ENCODE measurements at places on chromosomes 3 and 15.

DNA sequence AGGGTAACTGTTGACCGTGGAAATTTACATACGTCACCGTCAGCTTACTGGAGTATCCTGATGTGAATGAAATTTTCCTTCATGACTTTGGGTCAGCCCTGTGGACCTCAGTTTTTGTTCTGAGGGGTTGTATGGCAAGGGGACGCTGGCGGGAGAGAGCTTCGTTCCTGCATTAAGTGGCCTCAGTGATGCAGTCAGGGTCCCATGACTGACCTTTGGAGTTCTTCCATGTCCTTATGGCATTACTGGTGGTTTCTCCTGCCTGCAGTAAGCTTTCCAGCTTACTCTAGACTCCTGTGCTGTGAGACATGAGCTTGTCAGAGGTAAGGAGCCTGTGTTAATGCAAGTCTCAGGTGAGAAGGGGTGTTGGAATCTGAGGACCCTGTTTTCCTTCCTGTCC is 1.8 kb downstream of the CD276 start:
- H3K27me3 ChIP-seq: no peaks in the 10 kb centered on the region
- peaks cover 13% of the 10 kb centered on the region for H3K4me1 ChIP-seq
- no peak overlapping the region for H3K4me3 ChIP-seq
- no peaks in the 10 kb centered on the region for H3K36me3 ChIP-seq

DNA sequence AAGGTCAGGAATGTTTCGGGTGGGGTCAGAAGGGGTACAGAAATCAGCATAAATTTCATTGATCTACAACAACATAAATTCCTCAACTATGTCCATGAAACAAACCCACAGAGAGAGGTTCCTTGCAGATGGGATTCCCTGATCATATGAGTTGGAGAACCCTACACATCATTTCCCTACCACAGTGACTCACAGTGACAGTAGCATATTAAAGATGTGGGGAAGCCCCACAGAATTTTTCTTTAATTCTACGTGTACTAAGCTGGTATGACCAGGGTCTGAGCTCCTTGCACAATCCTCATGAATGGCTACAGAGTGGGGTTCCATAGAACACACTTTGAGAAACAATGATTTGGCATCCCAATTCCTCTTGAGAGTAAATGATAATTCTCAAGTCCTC is 116.9 kb upstream of the RAD18 start:
- no peak overlapping the region for H3K27ac ChIP-seq
- no peaks in the 10 kb centered on the region for H3K27me3 ChIP-seq
- 0 out of 2 replicates have a peak, but pooled peaks cover 3% of the 10 kb centered on the region for H3K4me1 ChIP-seq

GRCh38 chr15:87874896-87875711 is 381.4 kb downstream of the NTRK3 start:
- no peaks in the 10 kb centered on the region for H3K27me3 ChIP-seq
- H3K4me3 ChIP-seq: no peak overlapping the region
- DNase-seq: no peak
- no peaks in the 10 kb centered on the region for H3K36me3 ChIP-seq

DNA sequence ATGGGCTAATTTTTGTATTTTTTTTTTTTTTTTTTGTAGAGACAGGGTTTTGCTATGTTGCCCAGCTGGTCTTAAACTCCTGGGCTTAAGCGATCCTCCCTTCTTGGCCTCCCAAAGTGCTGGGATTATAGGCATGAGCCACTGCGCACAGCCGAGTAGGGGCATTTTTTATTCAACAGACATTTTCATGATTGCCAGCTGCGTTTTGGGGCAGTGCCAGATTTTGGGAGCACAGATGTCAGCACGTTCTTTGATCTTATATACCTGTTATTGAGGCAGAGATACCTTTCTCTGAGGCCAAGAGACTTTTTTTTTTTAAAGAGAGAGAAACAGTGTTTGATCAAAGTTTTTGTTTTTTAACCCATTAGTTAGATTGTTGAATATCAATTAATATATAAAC is 16.8 kb downstream of the NEO1 start:
- no peak overlapping the region for H3K4me3 ChIP-seq
- H3K4me1 ChIP-seq: no peaks in the 10 kb centered on the region
- H3K27ac ChIP-seq: no peak overlapping the region

- no peaks in the 10 kb centered on the region for H3K4me1 ChIP-seq
- H3K27me3 ChIP-seq: no peaks in the 10 kb centered on the region
- no peak overlapping the region for H3K27ac ChIP-seq
- no peak for DNase-seq
Observed at GRCh38 chr3:161339517-161340500, 31.5 kb downstream of the SPTSSB start.

- no peak within 1 kb of the TSS for H3K27ac ChIP-seq
- no peak within 1 kb of the TSS for H3K4me3 ChIP-seq
- H3K36me3 ChIP-seq: no peaks in the 10 kb centered on the region
- DNase-seq: no peak
- no peaks in the 10 kb centered on the region for H3K27me3 ChIP-seq
- no peaks in the 10 kb centered on the region for H3K4me1 ChIP-seq
Observed at GRCh38 chr3:8644748-8645390, at the start of gene SSUH2. Gene SSUH2 (minus strand): TSS chr3:8644798. CDS start chr3:8644758, 40 bp downstream.

GRCh38 chr3:11131371-11131770 is 22.9 kb upstream of the HRH1 start:
- no peak for DNase-seq
- no peaks in the 10 kb centered on the region for H3K36me3 ChIP-seq
- no peak overlapping the region for H3K4me3 ChIP-seq
- no peaks in the 10 kb centered on the region for H3K27me3 ChIP-seq

DNA sequence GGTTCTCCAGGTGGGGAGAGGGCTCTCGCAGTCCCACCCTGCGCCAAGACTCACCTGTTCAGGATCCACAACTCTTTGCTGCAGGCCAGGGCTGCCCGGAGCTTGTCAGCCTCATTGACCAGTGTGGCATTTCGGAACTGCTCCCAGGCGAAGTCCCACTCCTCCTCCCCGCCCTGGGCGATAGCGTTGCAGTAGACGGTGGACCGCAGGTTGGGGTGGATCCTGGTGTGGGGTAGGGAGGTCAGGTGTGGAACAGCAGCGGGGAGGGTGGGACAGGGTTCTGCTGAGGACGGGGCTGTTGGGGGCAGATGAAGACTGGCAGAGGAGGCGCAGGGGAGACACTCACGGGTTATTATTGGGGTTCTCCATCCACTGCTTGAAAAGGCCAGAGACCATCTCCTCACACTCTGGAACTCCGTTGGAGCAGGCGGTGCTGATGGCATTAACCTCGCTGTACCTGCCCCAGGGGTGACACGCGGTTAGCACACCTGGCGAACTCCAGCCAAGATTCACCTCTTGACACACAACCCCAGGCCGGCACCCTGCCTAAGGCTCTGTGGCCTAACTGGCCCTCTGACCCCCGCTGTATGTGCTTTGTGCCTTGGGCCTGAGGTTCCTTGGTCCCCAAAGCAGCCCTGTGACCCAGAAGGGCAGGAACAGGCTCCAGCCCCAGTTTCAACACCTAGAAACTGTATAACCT is 16.1 kb downstream of the MESP2 start:
- H3K4me3 ChIP-seq: no peak overlapping the region
- DNase-seq: no peak
- 0 out of 2 replicates have a peak, but pooled peaks cover 1% of the 10 kb centered on the region for H3K36me3 ChIP-seq
- no peaks in the 10 kb centered on the region for H3K4me1 ChIP-seq

GRCh38 chr3:171258316-171258715 is 201.9 kb downstream of the TNIK start:
- no peaks in the 10 kb centered on the region for H3K36me3 ChIP-seq
- no peak for DNase-seq
- no peaks in the 10 kb centered on the region for H3K4me1 ChIP-seq
- no peak overlapping the region for H3K27ac ChIP-seq

DNA sequence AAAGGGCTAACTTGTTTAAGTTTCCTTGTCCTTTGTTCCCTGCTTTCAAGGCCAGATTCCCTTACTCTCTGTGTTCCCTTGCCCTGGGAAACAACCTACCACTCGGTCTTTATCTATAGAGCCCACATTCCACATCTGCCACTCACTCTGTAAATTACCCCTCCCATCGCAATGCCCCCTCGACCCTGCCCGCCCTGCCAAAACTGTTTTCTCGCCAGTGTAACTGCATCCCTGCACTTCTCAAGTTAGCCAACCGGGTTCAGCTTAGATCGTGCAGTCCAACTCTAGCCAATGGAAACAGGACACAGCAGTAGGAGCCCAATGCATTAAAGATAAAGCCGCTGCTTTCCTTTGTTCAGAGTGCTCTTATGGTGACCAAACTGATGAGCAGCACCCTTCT is 263.6 kb downstream of the TBL1XR1 start:
- no peak overlapping the region for H3K27ac ChIP-seq
- no peak for DNase-seq
- H3K36me3 ChIP-seq: no peaks in the 10 kb centered on the region
- H3K4me1 ChIP-seq: no peaks in the 10 kb centered on the region
- H3K27me3 ChIP-seq: no peaks in the 10 kb centered on the region
- H3K4me3 ChIP-seq: no peak overlapping the region

DNA sequence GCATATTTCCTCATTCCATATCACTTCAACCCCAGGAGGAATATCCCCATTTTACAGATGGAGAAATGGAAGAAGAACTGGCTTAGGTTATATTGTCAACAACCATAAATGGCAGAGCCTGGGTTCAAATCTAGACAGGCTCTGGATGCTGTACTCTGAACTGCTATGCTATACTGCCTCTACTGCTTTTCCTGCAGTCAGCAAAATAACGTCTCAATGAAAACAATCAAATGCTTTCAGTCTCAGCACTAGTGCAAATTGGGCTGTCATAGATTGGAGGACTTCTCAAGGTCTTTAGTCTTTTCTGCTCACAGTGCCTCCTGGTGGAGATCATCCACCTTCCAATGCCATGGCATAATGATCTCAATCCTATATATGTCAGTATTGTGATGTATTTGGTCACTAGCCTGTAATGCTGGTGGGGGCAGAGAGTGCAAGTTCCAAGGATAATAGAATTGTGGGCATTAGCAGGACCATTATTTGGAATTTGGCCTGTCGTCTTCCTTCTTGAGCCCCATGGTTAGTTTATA is 285.0 kb downstream of the CLSTN2 start:
- no peaks in the 10 kb centered on the region for H3K4me1 ChIP-seq
- H3K27me3 ChIP-seq: no peaks in the 10 kb centered on the region
- no peaks in the 10 kb centered on the region for H3K36me3 ChIP-seq
- H3K4me3 ChIP-seq: no peak overlapping the region

- no peak overlapping the region for H3K27ac ChIP-seq
- H3K36me3 ChIP-seq: no peaks in the 10 kb centered on the region
- no peaks in the 10 kb centered on the region for H3K27me3 ChIP-seq
- no peaks in the 10 kb centered on the region for H3K4me1 ChIP-seq
- no peak overlapping the region for H3K4me3 ChIP-seq
Observed at GRCh38 chr3:198017090-198017489, 57.1 kb downstream of the LMLN start.

GRCh38 chr15:22951381-22952280 is 28.5 kb downstream of the CYFIP1 start:
- no peak overlapping the region for H3K4me3 ChIP-seq
- H3K4me1 ChIP-seq: no peaks in the 10 kb centered on the region
- no peaks in the 10 kb centered on the region for H3K36me3 ChIP-seq
- H3K27me3 ChIP-seq: no peaks in the 10 kb centered on the region
- no peak overlapping the region for H3K27ac ChIP-seq

- no peaks in the 10 kb centered on the region for H3K36me3 ChIP-seq
- H3K27ac ChIP-seq: no peak overlapping the region
- DNase-seq: no peak
Observed at GRCh38 chr3:87867001-87867400, 191.8 kb downstream of the CGGBP1 start.

DNA sequence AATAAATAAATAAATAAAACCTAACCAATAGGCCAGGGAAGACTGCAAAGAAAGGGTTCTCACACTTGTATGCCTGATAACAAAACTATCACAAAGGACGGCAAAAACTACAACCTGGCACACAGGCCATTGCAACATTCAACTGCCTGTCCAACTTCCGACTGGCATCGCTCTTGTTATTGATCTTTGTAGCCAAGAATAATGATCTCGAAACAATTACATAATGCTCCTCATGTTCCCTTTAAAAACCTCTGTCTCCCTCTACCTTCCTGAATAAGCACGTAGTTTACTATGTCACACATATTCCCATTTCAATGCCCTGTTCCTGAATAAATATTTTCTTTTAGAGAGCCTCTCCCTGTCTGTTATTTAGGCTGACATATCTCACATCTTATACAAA is 74.3 kb downstream of the B3GNT5 start:
- no peak overlapping the region for H3K4me3 ChIP-seq
- H3K27me3 ChIP-seq: no peaks in the 10 kb centered on the region
- no peaks in the 10 kb centered on the region for H3K36me3 ChIP-seq
- DNase-seq: no peak
- no peak overlapping the region for H3K27ac ChIP-seq

- H3K4me3 ChIP-seq: no peak overlapping the region
- no peak for DNase-seq
- H3K27ac ChIP-seq: no peak overlapping the region
- no peaks in the 10 kb centered on the region for H3K4me1 ChIP-seq
Observed at GRCh38 chr3:129045675-129046036, 14.9 kb upstream of the GP9 start.

DNA sequence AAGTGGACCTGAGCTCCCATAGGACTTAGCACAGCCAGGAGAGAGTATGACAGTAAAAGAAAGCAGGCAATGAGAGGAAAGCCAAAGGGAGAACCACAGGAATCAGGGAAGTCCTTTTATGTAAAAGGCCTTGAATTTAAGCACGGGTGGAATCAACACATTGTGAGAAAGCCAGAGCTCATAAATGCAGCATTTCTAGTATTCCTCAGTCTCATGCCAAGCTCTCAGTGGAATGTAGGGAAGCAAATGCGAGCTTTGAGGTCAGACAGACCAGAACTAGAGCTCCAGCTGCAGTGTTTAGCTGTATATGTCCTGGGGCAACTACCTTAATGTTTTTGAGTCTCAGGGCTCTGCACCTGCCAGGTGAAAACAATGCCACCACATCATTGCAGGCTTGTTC is 132.1 kb upstream of the TRIM42 start:
- H3K4me3 ChIP-seq: no peak overlapping the region
- no peak overlapping the region for H3K27ac ChIP-seq
- no peaks in the 10 kb centered on the region for H3K4me1 ChIP-seq
- no peaks in the 10 kb centered on the region for H3K27me3 ChIP-seq

DNA sequence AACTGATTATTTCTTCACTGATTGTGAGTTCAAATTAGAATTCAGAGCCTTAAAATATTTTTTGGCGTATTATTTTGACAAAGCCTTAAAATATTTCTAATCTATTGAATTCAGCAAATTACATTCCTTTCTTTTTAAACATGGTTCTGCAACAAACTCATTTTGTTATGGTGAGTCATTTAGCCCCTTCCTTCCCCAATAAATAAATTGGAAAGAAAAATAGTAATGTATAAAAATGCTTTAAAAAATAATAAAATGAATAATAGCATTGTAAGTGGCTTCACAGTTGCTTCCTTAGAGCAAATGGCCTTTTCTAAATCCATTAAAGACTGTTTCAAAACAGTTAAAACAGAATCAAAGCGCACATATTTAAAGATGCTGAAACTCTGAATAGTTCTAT is 12.1 kb downstream of the CSNK1G1 start:
- no peaks in the 10 kb centered on the region for H3K27me3 ChIP-seq
- DNase-seq: no peak
- no peaks in the 10 kb centered on the region for H3K36me3 ChIP-seq
- no peak overlapping the region for H3K27ac ChIP-seq
- H3K4me3 ChIP-seq: no peak overlapping the region

- H3K4me1 ChIP-seq: peaks cover 21% of the 10 kb centered on the region
- H3K36me3 ChIP-seq: no peaks in the 10 kb centered on the region
- H3K4me3 ChIP-seq: no peak overlapping the region
- H3K27ac ChIP-seq: no peak overlapping the region
- no peaks in the 10 kb centered on the region for H3K27me3 ChIP-seq
Observed at GRCh38 chr3:127694467-127695215, 21.9 kb downstream of the ABTB1 start.

GRCh38 chr3:8286086-8286485 is 215.5 kb upstream of the LMCD1 start:
- H3K27ac ChIP-seq: no peak overlapping the region
- no peaks in the 10 kb centered on the region for H3K27me3 ChIP-seq
- no peak overlapping the region for H3K4me3 ChIP-seq
- no peaks in the 10 kb centered on the region for H3K36me3 ChIP-seq
- no peaks in the 10 kb centered on the region for H3K4me1 ChIP-seq
